ENCODE measurements at places on chromosomes 5 and 9.
A peak's percentile ranks its signal among the peaks of the same experiment; 100 is the strongest.

DNA sequence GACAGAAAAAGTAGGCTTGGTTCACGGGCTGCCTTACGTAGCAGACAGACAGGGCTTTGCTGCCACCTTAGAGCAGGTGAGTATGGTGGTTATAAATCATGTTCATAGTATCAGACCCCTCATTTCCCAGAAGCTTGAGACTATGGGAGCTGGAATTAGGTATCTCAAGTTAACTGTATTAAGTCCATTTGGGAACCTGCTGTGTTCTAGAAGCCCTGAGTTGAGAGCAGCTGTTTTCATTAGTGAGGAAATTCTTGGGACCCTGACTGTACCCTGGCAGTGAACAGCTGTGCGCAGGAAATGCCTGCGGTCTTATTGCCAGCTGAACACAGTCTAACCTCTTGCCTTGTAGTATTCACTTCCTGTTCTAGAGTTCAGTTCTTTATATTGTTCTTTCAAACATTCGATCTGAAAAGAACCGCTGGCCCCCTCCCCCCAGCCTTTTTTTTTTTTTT lies 29.8 kb downstream of the UGCG start:
- DNase-seq = peak; percentile 82

DNA sequence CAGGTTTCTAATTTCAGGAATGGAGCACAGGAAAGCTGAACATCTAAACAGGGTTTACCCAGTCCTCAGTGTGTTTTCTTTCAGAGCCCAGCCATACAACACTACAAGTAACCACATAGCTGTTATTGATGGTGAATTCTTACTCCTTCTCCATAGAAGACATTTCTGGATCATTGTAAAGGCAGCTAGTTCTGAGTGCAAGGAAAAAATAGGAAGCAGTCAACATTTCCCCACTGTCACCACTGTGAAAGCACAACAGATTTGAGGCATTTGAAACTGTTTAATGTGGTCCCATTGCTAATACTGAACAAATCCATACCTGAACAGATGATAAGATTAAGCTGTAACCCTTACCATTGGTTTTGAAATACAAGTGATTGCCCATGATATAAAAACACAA lies 145.0 kb upstream of the PCA3 start:
- no peak for DNase-seq

GRCh38 chr9:99051851-99052250 lies 53.1 kb upstream of the TGFBR1 start:
- no peak for DNase-seq

DNA sequence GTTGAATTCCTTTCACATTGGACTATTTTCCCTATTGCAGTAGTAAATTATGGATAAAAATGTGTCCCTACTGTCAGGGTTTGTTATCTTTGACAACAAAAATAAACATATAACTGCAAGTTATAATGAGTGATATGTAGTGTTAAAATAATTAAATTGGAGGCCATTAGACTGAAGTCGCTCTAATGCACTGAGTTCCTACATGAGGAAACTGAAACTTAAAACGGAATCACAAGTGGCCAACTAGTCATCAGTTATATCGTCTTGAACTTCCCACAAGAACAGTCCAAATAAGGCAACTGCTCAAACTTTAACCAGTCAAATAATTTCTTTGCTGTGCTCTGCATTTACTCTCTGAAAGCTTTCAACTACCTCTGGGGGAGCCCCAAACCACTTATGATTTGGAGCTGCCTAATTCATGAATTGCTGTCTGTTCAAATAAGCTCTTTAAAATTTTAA lies 2.1 kb upstream of the IFT74 start:
- no peak for DNase-seq

DNA sequence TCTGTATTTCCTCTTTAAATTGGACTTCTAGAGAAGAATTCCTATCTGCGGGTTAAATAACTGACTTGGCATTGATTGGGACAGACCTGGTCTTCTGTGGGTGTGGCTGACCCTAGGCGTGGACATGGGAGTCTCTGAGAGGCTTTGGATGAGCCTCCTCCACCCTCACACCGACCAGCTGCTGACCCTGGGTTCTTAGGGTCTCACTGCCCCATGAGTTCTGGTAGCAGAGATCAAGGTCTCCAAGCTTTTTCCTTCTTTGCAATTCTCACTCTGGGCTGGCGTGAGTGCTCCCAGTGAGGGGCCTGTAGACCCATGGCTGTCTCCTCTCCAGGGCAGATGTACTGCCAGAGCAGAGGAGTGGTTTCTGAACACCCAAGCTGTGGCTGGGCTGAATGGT lies 41.6 kb upstream of the PITX1 start:
- no peak for DNase-seq

- no peak for DNase-seq
Measured at GRCh38 chr9:69918322-69918721, 97.7 kb downstream of the CFAP95 start.

GRCh38 chr5:143217804-143218160 lies 185.7 kb downstream of the NR3C1 start:
- no peak for DNase-seq

GRCh38 chr9:127910613-127911205 lies 6.1 kb downstream of the ST6GALNAC4 start:
- DNase-seq = no peak

DNA sequence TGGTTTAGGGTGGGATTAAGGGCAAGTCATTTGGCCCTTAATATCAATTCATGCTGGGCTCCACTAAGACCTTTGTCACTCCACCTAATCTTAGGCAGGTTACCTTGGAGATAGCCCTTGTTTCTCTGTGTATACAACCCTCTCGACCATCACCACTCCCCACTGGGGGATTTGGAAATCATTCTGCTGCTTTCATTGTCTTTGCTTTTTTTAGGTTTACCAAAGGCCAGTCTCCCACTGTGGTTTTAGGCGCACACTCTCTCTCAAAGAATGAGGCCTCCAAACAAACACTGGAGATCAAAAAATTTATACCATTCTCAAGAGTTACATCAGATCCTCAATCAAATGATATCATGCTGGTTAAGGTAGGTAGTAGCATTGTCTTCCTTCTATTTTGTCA lies 6.2 kb downstream of the GZMK start:
- peak; percentile 15 for DNase-seq

DNA sequence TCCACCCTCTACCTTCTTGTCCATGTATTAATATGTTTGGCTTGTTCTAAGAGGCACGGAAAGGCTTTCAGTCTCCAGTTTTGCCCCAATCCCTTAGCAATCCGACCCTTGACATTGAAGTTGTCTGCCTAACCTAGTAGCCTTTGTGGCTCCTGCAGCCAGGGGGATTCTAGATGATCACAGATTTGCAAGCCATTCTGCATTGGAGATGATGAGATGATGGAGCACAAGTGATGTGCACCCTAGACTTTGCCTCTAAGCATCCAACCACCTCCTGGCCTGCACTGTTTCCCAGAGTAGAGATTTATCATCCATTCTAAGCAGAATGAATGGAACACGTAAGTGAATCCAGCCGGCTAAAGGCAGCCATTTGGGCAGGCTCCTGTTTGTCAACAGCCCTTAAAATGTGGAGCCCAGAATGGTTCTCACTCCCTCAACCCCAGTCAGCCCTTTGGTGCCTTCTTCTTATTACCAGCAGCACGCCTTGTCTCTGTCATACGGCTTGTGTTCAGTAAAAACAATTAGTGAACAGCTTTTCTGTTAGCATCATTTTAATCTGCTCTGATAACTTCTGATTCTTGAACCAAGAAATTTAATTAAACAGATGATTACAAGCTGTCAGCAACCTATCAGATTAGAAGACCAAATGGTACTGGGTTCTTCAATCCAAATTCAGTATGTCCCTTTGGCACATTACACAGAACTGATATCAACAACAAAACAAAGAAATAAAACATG lies 5.7 kb upstream of the TRAF1 start:
- DNase-seq = no peak

- DNase-seq = no peak
Measured at GRCh38 chr9:136140966-136141365, 22.3 kb upstream of the TMEM250 start.

GRCh38 chr5:119405419-119405818 lies 46.9 kb upstream of the HSD17B4 start:
- no peak for DNase-seq

All from brain pericyte (primary cell).